ENCODE measurements at places on chromosomes 4 and X.

DNA sequence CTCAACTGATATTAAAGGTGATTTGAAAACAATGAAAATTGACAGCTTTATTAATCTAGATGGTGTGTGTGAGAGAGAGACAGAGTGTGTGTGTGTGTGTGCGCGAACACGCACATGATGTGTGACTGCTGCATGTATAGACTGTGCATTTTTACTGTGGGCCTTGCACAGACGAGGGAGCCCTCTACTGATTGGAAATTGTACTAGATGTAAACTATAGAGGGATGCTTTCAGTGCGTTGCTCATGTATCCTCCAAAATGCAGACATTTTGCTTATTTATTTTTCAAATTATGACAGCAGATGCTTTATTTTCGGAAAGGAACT, 168.4 kb upstream of the GK2 start:
- no peak for DNase-seq

DNA sequence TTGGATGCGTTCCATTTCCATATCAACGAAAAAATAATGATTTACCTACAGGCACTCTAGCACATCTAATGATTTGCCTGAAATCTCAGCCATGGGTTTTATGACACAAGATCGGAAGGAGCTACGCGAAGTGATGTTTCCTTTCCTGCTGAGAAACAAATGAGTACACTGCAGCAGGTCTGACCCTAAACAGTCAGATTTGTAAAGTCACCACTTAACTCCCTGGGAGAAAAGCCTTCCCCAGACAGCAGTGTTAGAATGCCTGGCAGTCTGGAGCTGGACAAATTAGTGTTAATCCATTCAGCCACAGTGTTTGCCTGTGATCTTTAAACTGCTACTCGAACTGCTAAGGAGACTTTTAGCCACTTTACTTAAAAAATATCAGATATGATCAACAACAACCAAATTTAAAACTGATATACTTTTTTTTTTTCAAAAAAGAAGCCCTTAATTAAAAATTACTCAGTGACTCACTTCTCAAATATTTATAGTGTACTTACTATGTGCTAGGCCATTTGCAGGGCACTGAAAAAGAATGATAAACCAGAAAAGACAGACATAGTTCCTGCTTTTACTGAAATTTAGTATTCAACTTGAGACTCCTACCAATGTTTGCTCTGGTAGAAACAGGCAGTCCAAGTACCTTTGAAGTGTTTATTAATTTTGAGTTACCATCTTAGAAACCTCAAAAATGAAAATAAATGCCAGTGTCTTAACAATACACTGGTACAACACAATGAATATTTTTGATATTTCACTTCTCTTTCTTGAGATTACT, 104.5 kb downstream of the SHISA3 start:
- no peak for DNase-seq

GRCh38 chr4:142645475-142646108, 200.5 kb downstream of the INPP4B start:
- no peak for DNase-seq

DNA sequence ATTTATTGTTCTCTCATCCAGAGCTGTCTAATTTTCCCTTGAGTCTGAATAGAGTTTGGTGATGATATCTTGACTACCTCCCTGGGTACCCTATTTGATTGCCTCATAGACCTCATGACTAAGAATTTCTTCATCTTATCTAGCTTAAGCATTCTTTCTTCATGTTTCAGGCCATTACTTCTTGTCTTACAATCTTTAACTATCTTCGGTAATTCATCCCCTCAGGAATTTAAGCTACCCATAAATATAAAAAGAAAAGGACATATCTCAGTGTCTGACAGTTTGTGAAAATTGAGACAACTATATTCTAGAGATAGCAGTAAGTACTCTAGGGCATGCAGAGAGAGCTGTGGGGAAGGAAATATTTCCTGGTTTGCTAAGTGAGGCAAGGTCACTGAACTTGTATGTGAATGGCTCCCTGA, 466.1 kb upstream of the GRID2 start:
- no peak for DNase-seq

Data from activated CD8-positive, alpha-beta memory T cell treated with anti-CD3 and anti-CD28 coated beads, Interleukin-2, amount 50 U/mL, for 48 hours (primary cell).